ENCODE measurements at places on chromosomes 3 and 15.

DNA sequence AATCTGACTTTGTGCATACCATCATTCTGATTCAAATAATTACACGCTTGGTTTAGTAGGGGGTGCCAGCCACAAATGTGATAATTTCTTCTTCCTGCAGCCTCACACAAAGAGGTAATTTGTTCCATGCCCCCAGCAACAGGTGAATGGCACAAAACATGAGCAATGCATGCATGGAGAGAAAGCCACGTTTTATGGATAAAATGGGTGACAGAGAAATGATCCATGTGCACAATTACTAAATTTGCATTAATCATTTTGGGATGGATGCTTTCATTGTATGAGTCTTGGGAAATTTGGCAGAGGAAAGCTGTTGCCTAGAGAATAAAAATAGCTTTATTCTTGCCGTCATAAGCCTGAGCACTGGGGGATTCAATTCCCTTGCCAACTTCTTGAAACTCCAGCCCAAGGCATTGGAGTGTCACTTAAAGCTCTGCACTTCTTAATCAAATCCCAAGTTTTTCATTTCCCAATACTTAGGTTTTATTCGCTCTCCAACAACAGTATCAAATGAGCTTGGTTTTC, 411.6 kb downstream of the GBE1 start:
- no peak for DNase-seq

GRCh38 chr3:176310641-176311040, 886.6 kb downstream of the TBL1XR1 start:
- DNase-seq: no peak

GRCh38 chr15:45612790-45613415, 21.9 kb upstream of the SQOR start:
- no peak for DNase-seq

- no peak for DNase-seq
Observed at GRCh38 chr3:45895686-45896468, 9.5 kb downstream of the CCR9 start.

DNA sequence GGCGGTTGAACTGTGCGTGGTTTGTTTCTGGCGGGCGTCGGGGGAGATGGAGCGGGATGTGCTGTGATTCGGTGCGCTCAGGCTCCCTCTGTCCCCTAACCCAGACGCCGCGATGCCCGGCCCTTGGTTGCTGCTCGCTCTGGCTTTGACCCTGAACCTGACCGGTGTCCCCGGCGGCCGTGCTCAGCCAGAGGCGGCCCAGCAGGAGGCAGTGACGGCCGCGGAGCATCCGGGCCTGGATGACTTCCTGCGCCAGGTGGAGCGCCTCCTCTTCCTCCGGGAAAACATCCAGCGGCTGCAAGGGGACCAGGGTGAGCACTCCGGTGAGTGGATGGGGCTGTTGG, 1.2 kb downstream of the TRH start:
- no peak for DNase-seq

DNA sequence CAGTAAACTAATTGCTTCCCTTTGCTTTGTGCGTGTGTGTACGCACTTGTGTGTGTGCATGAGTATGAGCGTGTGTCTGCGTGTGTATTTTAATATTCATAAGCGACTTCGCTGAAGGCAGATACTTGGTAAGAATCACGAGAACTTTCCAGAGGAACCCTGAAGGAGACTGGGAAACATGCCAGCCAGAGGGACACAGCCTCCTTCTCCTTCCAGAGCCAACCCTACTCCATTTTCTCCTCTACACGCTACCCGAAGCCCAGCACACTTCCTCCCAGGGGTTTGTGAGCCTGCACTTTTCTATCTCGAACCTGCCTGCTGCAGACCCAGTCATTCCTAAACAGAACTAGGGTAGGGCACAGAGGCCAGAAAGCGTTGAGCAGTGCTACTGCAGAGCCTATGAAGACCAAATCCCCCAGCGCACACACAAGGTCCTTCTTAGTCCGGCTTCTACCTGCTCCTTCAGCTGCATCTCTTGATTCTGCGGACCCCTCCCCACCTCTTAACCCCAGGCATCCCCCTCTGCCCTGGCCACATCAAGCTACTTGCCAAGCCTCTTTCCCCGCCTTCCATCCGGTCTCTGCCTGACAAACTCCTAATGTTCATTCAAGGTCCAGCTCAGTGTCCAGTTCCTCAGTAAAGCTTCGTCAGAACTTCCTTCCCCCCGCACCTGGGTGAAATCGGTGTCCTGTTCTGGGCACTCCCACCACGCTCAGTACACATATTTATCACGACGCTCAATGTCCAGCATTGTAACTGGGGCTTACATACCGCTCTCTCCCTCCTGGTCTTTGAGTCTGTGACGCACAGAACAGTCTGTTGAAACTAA, 191.8 kb downstream of the FAM43A start:
- no peak for DNase-seq
